Central memory CD8-positive, alpha-beta T cell (primary cell): ENCODE measurements at places on chromosomes 1 and 21.
A peak's percentile ranks its signal among the peaks of the same experiment; 100 is the strongest.

DNA sequence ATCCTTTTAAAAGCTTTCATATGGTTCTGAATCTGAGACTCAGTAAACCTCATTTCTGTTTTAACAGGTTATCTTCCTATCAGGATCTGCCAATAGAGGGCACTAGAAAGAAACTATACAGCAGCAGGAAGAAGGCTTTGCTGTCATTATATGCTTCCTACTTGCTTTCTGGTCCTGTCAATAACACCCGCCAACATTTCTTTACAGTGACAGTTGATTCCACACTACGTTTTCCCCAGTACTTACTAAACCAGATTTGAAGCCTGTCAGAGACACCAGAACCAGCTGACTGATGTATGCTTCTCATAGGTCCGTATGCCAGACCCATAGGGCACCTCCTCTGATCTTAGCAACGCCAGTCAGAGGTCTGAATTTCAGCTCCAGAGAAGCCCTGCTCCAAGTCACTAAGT lies 341.0 kb upstream of the NEGR1 start:
- H3K27ac ChIP-seq: no peak overlapping the region
- no peaks in the 10 kb centered on the region for H3K4me1 ChIP-seq
- no peaks in the 10 kb centered on the region for H3K36me3 ChIP-seq
- no peaks in the 10 kb centered on the region for H3K27me3 ChIP-seq

- H3K27me3 ChIP-seq: peaks cover 72% of the 10 kb centered on the region
- H3K4me1 ChIP-seq: no peaks in the 10 kb centered on the region
- H3K27ac ChIP-seq: no peak overlapping the region
- no peak for DNase-seq
These were observed 70.6 kb upstream of the CNTN2 start for GRCh38 chr1:204972426-204972825.

DNA sequence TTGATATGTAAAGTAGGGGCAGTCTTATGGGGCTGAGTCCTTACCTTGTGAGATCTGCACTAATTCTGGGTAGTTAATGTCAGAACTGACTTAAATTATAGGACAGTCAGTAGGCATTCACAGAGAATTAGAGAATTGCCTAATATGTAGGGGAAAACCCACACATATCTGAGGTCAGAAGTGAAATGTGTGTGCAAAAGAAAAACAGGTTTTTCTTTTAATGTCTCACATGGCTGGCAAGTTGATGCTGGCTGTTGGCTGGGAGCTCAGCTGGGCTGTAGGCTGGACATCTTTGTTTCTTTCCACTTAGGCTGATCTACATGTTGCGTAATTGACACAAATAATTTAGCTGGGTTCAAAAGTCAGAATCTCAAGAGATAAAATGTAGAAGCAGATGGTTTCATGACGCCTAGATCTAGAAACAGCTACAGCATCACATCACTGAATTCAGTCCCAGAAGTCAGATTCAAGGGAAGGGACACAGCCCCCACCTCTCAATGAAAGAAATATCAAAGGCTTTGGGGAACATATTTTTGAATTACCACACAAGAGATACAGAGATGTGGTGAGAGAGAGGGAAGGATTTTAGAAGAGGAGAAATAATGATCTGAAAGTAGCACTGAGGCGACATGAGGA lies 98.9 kb downstream of the TNFSF18 start:
- DNase-seq: no peak
- no peak overlapping the region for H3K27ac ChIP-seq
- H3K4me1 ChIP-seq: peaks cover 5% of the 10 kb centered on the region
- H3K27me3 ChIP-seq: no peaks in the 10 kb centered on the region

DNA sequence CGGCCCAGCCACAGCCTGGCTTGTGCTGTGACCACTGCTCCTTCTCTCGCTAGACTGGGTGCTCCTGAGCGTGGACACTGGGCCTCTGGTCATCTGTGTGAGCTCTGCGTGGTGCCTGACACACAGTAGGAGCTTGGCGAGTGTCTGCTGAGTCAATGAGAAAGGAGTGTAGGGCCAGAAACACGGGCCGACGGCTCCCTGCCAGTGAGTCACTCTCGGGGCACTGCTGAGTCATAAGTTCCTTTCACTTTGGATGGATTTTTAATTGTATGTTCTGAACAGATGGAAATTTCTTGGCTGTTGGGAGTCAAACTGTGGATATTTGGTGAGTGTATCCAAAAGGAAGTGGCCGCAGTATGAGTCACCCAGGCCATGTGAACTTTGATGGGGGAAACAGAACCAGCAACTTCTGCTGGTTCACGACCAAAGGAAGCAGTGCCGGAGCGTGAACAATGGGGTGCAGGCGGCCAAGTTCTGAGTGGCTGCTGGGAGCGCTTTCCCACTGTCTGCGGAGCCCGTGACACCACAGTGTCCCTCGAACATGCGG lies 41.0 kb upstream of the COL18A1 start:
- peaks cover 6% of the 10 kb centered on the region for H3K4me1 ChIP-seq
- peaks cover 65% of the 10 kb centered on the region for H3K27me3 ChIP-seq
- no peak overlapping the region for H3K4me3 ChIP-seq
- no peak for DNase-seq

- H3K27me3 ChIP-seq: peaks cover 97% of the 10 kb centered on the region
- no peak for DNase-seq
- no peaks in the 10 kb centered on the region for H3K36me3 ChIP-seq
- H3K27ac ChIP-seq: no peak overlapping the region
These were observed 5.2 kb upstream of the HLX start for GRCh38 chr1:220873868-220874655.

- H3K4me1 ChIP-seq: peaks cover 5% of the 10 kb centered on the region
- no peaks in the 10 kb centered on the region for H3K36me3 ChIP-seq
- DNase-seq: no peak
These were observed 100.6 kb upstream of the VAMP3 start for GRCh38 chr1:7670334-7671145.

DNA sequence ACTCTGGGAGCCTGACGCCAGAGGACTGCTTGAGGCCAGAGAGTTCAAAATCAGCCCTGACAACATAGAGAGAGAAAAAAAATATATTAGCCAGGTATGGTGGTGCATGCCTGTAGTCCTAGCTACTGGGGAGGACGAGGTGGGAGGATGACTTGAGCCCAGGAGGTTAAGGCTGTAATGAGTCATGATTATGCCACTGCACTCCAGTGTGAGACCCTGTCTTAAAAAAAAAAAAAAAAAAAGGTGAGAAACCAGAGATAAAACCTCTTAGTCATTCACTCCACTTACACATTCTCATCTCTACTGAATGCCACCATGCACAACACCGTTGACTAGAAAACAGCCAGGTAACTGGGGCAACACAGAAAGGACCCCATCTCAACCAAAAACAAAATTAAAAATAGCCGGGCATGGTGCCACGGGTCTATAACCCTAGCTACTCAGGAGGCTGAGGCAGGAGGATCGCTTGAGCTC lies 178.1 kb downstream of the SLC45A1 start:
- peak overlapping the region; percentile 39 for H3K4me3 ChIP-seq
- no peaks in the 10 kb centered on the region for H3K27me3 ChIP-seq
- peaks cover 20% of the 10 kb centered on the region for H3K36me3 ChIP-seq

DNA sequence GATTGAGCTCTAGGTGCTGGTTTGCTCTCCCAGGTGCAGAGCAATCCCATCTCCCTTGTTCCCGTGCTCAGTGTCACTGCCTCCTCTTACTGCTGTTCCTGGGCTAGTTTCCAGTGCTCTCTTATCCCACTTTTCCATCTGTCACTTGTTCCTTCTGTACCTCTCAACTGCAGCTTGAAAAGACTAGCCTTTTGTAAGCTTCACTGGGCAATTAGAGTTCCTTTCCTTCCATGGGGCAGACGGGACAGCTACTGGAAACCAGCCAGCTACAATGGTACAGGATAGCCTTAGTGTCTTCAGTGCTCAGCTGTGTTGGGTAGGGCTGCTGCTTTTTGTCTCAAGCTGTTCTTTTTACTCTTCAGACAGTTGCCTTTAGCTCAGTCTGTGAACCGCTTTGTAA lies 31.6 kb downstream of the AGT start:
- H3K27ac ChIP-seq: peak overlapping the region; percentile 75
- H3K27me3 ChIP-seq: no peaks in the 10 kb centered on the region
- peaks cover 20% of the 10 kb centered on the region for H3K4me1 ChIP-seq

DNA sequence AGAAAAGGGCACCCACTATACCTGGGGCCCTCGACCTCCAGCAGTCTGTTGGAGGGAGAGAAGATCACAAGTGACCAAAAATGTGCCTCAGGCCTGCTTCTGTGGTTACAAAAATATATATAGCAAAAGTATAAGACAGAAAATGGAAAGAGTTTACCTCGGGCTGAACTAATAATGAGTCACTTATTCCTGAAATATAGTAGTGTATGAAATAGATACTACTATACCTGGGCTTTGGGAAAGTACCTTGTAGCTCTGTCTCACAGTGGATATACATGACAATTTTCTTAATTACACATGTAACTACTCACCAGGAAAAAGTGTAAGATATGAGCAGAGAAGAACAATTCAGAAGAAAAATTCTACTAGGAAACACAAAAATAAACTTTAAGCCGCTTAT lies 7.3 kb upstream of the APCS start:
- no peak for DNase-seq
- H3K27ac ChIP-seq: no peak overlapping the region
- peaks cover 63% of the 10 kb centered on the region for H3K27me3 ChIP-seq

DNA sequence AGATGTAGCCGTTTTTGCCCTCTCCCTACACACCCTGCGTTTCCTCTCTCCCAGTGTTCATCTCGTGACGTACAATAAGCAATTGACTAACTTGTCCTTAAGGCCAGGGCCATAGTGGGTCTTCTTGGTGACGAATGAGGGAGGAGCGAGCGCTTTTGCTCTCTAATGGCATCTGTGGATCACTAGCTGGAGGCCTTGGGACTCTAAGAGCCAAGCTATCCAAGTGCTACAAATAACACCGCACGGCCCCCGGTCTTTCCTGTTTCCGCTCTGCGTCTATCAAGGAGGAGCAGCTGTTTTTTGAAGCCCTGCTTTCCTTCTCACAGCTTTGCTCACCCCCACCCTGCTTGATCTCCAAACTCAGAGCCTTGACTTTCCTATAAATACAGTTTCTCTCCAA lies 25.2 kb downstream of the EVA1C start:
- no peaks in the 10 kb centered on the region for H3K36me3 ChIP-seq
- no peak overlapping the region for H3K4me3 ChIP-seq
- peaks cover 32% of the 10 kb centered on the region for H3K4me1 ChIP-seq
- no peak for DNase-seq

GRCh38 chr21:28111151-28111619 lies 881.5 kb downstream of the LTN1 start:
- H3K27me3 ChIP-seq: no peaks in the 10 kb centered on the region
- no peak overlapping the region for H3K4me3 ChIP-seq
- H3K4me1 ChIP-seq: no peaks in the 10 kb centered on the region

- H3K36me3 ChIP-seq: no peaks in the 10 kb centered on the region
- DNase-seq: no peak
- peak overlapping the region; percentile 11 for H3K27ac ChIP-seq
These were observed 3.2 kb downstream of the FCRL2 start for GRCh38 chr1:157773493-157774350.

- no peak overlapping the region for H3K27ac ChIP-seq
- H3K4me1 ChIP-seq: peaks cover 5% of the 10 kb centered on the region
- no peak for DNase-seq
- H3K36me3 ChIP-seq: no peaks in the 10 kb centered on the region
- no peak overlapping the region for H3K4me3 ChIP-seq
These were observed 20.3 kb upstream of the SLC26A9 start for GRCh38 chr1:205963352-205964155.

DNA sequence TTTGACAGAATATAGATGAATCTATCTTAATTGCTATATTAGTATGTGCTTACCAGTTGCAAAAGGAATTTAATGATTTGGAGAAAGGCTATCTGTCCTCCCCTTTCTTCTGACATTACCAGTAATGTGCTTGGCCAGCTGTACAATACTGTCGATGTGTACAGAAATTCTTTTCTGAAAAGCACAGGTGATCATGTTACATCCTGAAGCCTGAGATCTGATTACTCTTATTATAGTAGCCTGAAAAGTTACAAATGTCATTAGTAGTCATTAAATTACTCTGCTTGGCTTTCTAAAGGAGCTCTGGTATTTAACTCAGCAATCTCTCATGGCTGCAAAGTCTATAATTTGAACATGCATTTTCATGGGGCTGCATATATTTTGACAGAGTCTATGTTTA lies 209.8 kb downstream of the PTPRC start:
- no peaks in the 10 kb centered on the region for H3K27me3 ChIP-seq
- peaks cover 6% of the 10 kb centered on the region for H3K36me3 ChIP-seq
- H3K4me3 ChIP-seq: no peak overlapping the region
- no peaks in the 10 kb centered on the region for H3K4me1 ChIP-seq
- no peak overlapping the region for H3K27ac ChIP-seq
- DNase-seq: no peak

DNA sequence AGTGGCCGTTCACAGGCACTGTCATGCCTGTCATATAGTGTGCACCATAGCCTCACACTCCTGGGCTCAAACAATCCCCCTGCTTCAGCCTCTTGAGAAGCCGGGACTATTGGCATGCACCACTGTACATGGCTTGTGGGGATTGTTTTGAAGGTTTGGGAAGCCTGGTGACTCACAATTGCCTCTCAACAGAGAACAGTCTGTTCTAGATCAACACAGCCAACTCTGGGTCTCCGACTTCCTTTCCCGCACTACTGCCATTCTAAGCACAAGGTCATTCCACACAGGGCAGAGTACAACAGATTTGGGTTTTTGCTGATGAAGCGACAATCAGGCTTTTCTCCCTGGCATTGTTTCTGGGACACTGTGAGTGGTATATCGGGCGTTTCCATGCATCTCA lies 15.5 kb upstream of the AHCTF1 start:
- no peak overlapping the region for H3K27ac ChIP-seq
- no peaks in the 10 kb centered on the region for H3K27me3 ChIP-seq
- H3K4me1 ChIP-seq: no peaks in the 10 kb centered on the region

DNA sequence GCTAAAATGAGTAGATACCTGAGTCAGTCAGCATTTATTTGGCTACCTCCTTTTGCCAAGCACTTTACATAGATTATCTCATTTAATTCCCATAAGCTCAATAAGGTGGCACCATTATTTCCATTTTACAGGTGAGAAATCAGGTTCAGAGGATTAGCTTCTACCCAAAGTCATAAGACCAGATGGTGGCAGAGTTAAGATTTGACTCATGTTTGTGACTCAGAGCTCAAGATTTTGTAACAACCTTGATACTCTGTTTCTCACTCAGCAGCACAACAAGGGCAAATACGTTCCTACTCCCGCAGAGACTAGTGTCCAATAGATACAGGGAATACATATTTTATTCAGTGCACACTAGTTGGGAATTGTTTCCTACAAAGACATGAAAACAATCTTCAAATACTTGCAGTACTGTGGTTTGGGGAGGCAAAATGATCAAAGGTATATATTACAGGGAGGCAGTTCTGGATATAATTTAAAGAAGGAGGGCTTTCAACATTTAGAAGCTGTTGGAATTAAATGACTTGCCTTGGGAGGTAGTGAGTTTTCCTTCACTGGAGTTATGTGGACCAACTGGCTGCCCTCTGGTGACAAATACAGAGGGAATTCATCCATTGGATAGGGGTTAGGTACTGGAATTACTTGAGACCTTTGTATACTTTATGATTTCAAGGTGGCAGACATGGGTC lies 3.6 kb downstream of the LEPR start:
- H3K27me3 ChIP-seq: no peaks in the 10 kb centered on the region
- no peak overlapping the region for H3K4me3 ChIP-seq
- no peak for DNase-seq
- H3K4me1 ChIP-seq: peaks cover 8% of the 10 kb centered on the region
- H3K36me3 ChIP-seq: peaks cover 24% of the 10 kb centered on the region
